ENCODE measurements at places on chromosomes 12 and 14.

DNA sequence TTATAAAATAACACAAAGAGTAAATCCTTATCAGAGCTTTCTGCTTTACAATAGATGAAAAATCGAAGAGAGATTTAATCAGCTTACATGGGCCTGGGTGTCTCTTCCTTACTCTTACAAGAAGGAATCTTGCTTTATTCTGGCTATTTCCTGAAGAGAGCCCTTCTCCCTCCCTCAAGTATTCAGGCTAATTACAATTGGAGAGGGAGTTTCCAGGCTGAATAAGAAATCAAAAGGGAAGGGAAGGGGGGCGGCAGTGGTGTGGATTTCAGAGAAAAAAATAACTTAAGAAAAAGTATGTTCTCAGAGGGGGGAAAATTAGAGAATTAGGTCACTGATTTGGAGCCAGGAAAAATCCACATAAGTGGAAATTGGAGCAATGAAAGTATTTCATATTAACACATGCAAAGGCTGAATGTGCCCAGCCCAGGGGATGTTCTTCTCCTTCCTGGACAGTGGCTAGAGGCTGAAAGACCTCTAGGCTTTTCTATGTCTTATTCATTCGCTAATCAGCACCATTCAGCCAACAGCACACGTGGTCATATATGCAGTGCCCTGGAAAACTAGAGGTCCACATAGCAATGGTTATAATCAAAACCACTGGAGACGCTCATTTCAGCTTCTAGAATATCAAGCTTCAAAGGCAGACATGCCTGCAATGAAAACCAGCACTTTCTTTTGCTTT lies 158.9 kb upstream of the BTG1 start:
- no peak for DNase-seq

GRCh38 chr12:20492251-20492760 lies 124.0 kb downstream of the PDE3A start:
- DNase-seq: no peak

DNA sequence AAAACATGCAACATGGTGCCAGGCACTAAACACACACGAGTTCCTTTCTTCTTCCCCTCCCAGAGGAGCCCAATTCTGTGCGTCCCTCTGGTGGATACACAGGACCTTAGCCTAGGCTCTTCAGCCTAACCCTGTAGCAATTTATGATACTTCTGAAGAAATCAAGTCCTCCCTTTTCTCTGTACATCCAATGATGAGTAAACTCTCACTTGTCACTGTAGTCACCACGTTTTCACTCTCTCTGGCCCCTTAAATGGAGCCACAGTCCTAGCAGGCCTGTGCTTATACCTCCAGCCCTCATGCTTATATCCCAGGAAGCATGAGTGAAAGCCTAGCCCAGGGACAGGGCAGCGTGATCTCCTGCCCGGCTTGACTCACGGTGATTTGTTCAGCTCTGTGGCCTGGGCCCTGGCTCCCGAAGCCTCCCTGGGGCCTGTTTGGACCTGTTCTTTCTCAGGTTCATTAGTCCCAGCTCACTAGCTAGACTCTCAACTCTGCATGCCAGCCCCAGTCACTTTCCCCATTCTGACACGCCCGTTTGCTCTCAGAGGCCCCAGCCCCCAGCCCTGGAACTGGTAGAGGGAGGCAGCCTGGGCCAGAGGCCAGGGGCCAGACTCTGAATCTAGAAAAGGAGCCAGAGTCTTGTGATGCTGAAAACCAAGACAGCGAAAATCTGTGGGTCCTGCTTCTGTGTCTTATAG lies 24.1 kb upstream of the PLEKHG3 start:
- no peak for DNase-seq

- DNase-seq: no peak
Observed at GRCh38 chr12:101599771-101600484, 5.2 kb downstream of the MYBPC1 start.

DNA sequence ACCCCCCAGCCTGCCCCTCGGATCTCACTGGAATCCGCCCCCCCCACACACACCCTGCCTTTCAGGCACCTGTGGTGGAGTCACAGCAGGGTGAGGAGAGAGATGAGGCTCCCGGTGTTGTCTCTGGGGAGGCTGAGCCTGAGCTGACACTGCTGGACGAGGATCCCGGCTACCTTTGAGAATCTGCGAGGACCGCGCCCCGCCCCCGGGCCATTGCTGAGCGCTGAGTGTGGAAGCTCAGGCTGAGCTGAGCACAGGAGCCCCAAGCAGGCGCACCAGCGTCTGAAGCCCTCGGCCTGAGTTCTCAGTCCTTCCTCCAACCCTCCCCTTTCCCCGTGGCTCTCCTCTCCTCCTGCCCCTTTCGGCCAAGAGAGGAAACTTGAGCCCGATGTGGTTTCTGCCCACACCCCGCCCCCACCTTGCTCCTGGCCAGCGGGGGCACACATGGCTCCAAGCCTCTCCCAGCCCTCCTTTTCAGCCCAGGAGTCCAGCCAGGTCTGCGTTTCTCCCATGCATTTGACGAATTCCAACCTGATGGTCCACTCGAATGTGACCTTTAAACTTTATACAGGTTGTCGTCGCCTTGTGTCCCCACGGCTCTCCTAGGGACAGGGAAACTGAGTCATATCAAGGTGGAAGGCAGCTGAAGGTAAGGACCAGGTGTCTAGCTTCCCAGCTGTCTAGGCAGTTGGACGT lies at the start of gene NFE2:
TSS of gene NFE2 (minus strand) at position 284 of the 696 bp plus-strand sequence. CDS start 5,767 bp downstream, outside the sequence.
- DNase-seq: no peak

- DNase-seq: no peak
Observed at GRCh38 chr12:26466726-26467125, 271.4 kb downstream of the SSPN start.

GRCh38 chr14:64773046-64773445 lies 68.8 kb downstream of the PLEKHG3 start:
- DNase-seq: no peak

GRCh38 chr12:2739832-2740641 lies 54.7 kb upstream of the FKBP4 start:
- no peak for DNase-seq

GRCh38 chr14:97538749-97539410 lies 741.7 kb downstream of the VRK1 start:
- DNase-seq: no peak

- DNase-seq: no peak
Observed at GRCh38 chr12:102169922-102170621, 27.6 kb downstream of the PMCH start.

- DNase-seq: no peak
Observed at GRCh38 chr14:63737582-63738006, 9.7 kb upstream of the SGPP1 start.

- no peak for DNase-seq
Observed at GRCh38 chr14:61042220-61042619, 61.2 kb downstream of the SLC38A6 start.

GRCh38 chr14:97705976-97706375 lies 908.8 kb downstream of the VRK1 start:
- DNase-seq: no peak

DNA sequence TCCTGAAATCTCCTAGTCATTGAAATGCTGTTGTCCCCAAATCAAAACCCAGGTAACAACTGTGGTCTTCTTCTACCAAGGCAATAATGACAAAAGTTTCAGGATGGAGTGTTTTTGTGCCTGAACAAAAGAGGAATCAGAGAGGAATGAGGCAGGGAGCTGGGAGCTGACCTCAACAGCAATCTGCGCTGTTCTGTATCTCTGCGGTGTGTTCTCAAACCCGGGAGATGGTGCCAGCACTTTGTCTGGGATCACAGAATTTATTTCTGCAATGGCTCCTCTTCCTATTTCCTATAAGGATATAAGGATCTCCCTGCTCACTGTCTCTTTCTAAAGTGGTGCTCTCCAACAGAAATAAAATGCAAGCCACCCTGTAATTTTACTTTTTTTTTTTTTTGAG lies 449 bp upstream of the GLT8D2 start:
- no peak for DNase-seq

DNA sequence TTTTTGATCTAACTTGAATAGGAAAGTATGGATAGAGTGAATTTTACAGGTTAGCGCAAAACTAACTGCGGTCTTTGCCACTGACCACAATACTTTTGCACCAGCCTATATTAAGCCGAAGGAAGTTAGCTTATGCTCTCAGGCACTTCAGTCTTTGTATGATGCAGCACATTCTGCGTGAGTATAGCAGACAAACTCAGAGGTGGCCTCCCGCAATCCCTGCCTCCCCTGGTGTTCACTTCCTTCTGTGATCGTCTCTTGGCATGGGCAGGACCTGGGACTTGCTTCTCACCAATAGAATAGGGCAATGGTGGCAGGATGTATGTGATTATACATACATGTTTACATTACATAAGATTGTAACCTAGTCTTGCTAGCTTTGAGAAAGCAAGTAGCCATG lies 10.3 kb upstream of the SLC6A13 start:
- no peak for DNase-seq

- DNase-seq: no peak
Observed at GRCh38 chr12:76781321-76781720, 17.4 kb downstream of the ZDHHC17 start.

- DNase-seq: no peak
Observed at GRCh38 chr14:82562881-82563280, 1029.2 kb upstream of the SEL1L start.

DNA sequence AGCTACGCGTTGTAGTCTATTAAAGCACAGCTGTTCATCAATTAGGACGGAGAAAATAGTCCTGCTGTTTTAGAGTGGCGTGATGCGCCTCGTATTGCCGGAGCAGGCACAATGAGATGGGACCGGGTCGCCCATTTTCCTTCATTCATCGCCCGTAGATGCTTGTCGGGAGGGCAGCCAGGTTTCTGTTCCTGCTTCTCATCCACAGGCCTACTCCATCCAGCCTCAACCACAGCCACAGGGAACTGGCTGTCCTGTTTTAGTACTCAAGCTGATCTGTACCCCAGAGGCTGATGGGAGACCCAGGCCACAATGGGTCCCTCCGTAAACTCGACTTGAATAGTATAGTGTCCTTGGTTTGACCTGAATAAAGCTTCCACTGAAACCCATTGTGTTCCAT lies 264.0 kb downstream of the VRK1 start:
- no peak for DNase-seq

- no peak for DNase-seq
Observed at GRCh38 chr12:116881325-116881876, at the start of gene HRK. Gene HRK (minus strand): TSS chr12:116881441. CDS start chr12:116881307, 134 bp downstream.

GRCh38 chr12:52145228-52146088 lies 46.4 kb downstream of the KRT80 start:
- DNase-seq: no peak

DNA sequence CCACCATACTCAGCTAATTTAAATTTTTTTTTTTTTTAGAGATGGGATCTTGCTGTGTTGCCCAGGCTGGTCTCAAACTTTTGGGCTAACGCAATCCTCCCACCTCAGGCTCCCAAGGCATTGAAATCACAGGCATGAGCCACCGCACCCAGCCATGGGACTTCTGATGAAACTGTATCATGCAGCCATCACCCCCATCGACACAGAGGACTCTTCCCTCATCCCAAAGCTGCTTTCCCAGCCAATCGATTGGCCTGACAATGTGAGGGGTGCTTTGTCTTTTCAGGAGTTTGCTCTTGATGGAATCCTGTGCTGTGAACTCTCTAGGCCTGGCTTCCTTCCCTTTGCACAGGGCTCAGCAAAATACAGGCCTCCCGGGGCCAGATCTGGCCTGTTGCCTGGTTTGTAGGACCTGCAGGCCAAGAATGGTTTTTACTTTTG lies 59.6 kb upstream of the NCOR2 start:
- DNase-seq: no peak

GRCh38 chr14:95697764-95698163 lies 11.5 kb downstream of the TCL1B start:
- no peak for DNase-seq

DNA sequence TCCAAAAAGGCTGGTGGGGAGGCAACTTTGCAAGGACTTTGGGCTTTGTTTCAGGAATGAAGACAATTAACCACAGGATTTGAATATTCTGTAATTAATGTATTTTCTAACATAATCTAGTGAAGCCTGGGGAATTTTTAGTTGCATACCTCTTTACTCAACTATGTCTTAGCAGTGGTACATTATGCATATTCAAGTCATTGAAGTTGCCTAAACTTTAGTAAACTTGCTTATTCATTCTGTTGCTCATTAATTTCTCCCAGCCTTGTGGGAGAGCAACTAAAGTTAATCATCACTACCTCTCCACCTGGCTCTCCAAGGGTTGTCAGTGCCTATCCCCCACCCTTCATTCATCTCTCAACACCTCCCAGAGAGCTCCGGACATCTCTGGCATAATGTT lies 54.2 kb downstream of the IFNG-AS1 start:
- no peak for DNase-seq

DNA sequence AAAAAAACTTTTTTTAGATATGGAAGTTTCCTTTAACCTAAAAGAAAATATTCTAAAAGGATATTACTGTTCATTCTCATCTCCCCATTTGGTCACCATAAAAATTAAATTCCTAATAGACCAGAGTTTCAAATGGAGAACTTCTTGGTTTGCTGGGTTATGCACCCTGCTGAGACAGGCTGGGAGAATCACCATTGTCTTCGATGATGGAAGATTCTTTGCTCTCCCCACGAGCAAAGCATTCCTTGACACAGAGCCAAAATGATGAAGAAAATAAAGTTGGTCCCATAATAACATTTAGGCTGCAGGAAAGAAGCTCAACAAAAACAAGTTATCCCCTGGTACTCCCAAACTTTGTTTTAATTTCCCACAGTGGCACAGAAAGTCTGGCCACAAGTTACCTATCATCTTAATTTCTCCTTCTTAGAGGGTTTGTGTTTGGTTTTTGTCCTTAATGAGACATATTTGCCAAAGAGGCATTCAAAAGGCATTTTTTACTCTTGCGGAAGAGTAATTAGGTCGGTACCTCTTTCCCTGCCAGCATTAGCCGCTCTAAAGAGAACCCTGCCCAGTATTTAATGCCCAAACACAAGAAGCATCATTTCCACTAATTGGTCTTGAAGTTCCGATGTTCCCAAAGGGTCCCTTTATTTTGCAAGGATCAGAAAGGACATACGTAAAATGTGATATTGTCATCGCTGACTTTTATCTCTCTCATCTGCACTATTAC lies 4.8 kb downstream of the DIO2 start:
- DNase-seq: no peak

DNA sequence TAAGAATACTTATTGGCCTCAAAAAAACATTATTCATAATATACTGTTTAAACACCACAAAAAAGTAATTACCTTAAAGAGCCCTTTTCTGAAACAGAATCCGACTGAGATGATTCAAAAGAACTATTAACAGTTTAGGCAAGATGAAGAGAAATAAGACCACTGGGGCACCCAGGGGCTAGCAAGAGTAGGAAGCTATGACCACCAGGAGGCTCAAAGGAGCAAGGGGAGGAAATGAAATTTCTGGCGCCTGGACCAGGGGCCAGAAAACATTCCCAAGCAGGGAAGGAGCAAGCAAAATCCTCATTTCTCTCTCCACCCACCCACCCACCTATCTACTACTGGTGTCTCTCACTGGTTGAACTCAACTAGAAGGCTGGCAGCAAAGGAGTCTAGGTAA lies 6.3 kb upstream of the DCAF4 start:
- DNase-seq: no peak

GRCh38 chr12:27319409-27319808 lies 13.2 kb upstream of the BMAL2 start:
- DNase-seq: no peak

- no peak for DNase-seq
Observed at GRCh38 chr12:80190001-80190400, 90.7 kb downstream of the OTOGL start.

GRCh38 chr12:130334937-130335336 lies 2.8 kb upstream of the PIWIL1 start:
- DNase-seq: no peak

All from stimulated activated CD4-positive, alpha-beta T cell treated with anti-CD3 and anti-CD28 coated beads, TNF-alpha, amount 100 ng/mL, for 4 hours (primary cell).